Anterior cingulate cortex (tissue), 58 donors: ENCODE measurements at places on chromosomes 3 and 15.

GRCh38 chr15:66631616-66632263 is 65.9 kb upstream of the LCTL start:
- DNase-seq: no peak

- DNase-seq: no peak
Observed at GRCh38 chr3:156033428-156033827, 87.0 kb upstream of the KCNAB1 start.

GRCh38 chr3:115885621-115886020 is 262.3 kb downstream of the GAP43 start:
- DNase-seq: no peak

DNA sequence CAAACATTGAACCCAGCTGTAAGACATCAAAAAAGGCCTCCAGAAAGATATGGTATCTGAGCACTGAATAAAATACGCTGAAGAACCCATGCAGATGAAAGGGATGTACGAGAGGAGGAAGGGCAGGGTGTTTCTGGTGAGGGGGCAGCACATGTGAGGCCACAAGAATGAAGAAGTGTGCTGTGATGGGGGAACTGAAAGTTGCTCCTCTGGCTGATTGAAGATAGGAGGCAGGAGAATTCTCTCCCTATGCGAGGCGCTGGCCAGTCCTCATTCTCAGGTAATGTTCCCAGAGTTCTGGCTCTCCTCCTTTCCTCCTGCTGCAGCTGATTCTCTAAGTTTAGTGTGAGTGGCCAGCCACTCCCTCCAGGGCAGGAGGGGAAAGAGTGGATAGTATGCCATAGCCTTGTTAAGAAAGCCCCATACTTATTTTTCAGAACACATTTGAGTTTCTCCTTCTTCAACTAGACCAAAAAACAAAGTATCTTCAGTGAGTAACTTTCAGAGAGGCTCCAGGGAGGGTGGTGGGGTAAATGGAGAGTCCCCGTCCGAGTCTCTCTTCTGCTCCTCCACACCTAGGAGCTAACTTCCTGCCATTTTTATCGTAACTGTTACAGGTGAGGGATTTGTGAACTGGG is 26.9 kb upstream of the MYO1E start:
- no peak for DNase-seq

- no peak for DNase-seq
Observed at GRCh38 chr3:74842649-74843048, 228.2 kb upstream of the CNTN3 start.

DNA sequence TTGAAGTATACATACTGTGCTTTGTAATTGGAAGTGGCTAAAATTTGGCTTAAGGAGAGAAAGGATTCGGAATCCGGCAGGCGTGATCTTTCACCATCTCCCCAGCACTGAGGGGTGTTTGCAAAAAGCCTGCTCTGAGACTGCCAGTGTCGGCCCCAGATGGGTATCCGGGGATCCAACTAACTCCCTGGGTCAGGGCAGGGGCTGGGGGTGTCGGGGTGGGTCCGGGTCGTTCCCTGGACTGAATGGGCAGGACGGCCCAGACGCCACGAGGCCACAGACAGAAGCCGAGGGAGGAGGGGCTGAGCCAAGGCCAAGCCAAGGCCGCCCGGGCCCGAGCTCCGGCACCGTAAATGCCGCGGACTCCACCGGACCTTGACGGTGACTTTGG is 349 bp downstream of the PPIB start:
- DNase-seq: no peak

GRCh38 chr3:190722181-190722905 is 140.2 kb downstream of the GMNC start:
- DNase-seq: no peak

DNA sequence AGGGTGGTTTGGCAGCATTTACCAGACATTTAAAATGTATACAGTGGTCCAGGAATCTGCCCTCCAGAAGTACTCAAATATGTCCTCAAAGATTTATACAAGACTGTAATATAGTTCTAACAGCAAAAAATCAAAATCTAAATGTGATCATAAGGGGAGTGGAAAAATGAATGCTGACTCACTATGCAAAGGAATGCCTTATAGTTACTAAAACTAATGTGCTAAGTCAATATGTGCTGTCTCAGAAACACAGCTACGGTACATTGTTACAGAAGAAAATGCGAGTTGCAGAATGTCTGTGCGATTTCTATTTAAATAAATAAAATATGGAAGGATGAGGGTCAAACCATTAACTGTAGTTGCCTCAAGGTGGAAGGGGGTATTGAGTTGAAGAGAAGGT is 230.1 kb upstream of the UBE2E1 start:
- DNase-seq: no peak

- no peak for DNase-seq
Observed at GRCh38 chr3:189531271-189531670, 99.9 kb upstream of the TP63 start.

GRCh38 chr15:81291916-81292522 is 31.9 kb downstream of the STARD5 start:
- no peak for DNase-seq

- no peak for DNase-seq
Observed at GRCh38 chr3:59451800-59452746, 402.2 kb upstream of the CFAP20DC start.

DNA sequence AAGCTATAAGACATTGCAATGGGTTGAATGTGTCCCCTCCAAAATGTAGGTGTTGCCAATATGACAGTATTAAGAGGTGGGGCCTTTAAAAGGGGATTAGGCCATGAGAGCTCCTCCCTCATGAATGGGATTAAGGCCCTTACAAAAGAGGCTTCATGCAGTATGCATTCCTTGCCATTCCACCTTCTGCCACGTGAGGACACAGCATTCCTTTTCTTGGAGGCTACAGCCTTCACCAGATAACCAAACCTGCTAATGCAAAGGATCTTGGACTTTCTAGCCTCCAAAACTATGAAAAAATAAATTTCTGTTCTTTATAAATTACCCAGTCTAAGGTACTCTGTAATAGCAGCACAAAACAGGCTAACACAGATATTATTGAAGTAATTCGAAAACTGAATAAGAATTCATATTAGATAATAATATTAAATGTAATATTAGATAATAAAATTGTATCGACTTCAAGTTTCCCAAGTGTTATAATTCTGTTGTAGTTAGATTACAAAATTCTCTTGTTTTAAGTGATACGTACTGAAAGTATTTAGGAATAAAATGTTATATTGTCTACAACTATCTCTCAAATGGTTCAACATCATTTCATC is 29.4 kb upstream of the ATP8B4 start:
- DNase-seq: no peak

- DNase-seq: no peak
Observed at GRCh38 chr3:193389335-193389734, 10.8 kb upstream of the ATP13A5 start.

GRCh38 chr3:124383846-124384466 is 346.3 kb upstream of the UMPS start:
- DNase-seq: no peak

- DNase-seq: no peak
Observed at GRCh38 chr15:55736756-55737155, 6.2 kb downstream of the PRTG start.

DNA sequence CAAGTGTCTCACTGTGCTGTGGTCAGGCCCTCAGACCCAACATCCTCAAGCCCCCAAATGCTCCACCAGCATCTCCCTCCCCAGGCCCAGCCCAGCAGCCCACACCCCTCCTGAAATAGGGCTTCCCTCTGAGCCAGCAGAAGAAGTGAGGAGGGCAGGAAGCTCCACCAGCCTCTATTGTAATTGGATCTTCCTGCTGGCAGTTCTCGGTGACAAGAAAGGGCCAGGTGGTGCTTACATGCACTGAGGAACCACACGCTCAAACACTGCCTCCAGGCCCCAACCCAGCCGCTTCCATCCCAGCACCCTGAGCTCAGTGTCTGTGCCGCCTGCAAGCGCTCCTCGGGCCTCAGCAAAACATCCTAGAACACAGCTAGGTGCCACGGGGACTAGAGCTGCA is 96.7 kb downstream of the ATP10A start:
- no peak for DNase-seq

- no peak for DNase-seq
Observed at GRCh38 chr15:57403566-57404325, 27.4 kb downstream of the CGNL1 start.

- no peak for DNase-seq
Observed at GRCh38 chr15:27846722-27847395, 252.3 kb downstream of the OCA2 start.

- no peak for DNase-seq
Observed at GRCh38 chr3:78912259-78912658, 855.5 kb downstream of the ROBO1 start.

DNA sequence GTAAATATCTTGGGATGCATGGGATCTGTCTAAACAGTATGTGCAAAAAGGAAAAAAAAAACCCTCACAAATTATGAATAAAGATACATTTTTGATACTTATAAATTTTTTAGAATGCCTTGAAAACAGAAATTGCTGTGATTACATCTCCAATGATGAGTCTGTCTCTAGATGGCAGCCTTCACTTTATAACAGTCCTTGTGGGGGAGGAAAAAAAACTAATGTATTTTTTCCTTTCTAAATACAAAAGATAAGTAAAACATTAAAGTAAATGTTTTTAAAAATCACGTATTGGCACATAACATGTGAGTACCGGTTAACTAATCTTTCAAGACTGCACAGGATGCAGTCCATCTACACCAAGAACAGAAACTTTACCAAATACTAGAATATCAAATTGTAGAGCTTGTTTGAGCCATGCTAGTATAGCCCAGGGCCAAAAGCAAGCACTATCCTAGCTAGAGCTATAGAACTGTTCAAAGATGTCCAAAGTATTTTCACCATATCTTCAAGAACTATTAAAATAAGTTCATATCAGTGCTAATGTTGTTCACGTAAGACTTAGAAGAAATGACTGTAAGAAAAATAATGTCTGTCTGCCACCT is 206.4 kb downstream of the STAG1 start:
- DNase-seq: no peak

DNA sequence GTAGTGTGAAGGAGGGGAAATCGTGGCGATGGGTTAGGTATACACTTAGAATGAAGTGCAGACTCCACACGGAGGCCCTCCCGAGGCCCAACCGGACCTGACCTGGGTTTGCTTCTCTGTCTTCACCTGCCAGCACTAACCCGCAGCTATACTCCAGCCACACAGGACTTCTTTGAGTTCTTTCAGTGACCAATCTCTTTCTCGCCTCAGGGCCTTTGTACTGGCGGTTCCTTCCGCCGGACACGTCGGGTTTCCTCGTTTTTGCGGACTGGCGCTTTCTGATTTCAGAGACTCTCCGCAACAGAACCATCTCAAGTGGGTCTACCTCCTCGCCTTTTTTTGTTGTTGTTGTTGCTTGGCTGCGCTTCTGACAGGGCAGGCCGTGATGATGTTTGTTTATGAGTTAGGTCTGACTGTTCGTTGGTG is at the start of gene NEIL1:
Gene NEIL1 (plus strand): TSS at position 244 of the 426 bp plus-strand sequence. CDS start 1,867 bp downstream, outside the sequence.
- no peak for DNase-seq

DNA sequence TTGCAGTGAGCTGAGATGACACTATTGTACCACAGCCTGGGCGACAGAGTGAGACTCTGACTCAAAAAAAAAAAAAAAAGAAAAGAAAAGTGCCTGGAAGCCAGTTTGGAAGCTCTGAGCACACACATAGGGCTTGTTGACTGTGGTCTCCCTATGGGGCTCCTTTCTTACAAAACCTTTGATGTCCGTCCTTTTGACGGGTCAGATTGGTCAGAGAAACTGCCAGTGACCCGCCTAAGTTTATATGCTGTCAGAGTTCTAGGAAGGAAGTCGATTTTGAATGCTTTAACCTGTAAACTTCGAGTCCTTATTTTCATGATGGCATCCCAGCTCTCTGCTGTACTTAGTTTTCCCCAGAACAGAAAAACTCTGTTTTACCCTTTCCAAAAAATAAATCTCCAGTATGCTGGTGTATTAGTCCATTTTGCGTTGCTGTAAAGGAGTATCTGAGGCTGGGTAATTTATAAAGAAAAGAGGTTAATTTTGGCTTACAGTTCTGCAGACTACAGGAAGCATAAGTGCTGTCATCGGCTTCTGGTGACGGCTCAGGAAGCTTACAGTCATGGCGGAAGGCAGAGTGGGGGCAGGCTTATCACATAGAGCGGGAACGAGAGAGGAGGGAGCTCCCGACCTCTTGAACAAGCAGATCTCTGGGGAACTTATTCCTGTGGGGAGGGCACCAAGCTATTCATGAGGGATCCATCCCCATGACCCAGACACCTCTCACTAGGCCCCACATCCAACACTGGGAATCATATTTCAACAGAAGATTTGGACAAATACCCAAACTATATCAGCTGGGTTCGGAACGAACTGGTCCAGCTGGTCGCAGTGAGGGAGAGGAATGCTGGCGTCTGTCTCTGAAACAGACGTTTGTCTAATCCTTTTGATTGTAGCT is 72.3 kb downstream of the LMLN start:
- DNase-seq: no peak

GRCh38 chr15:51706291-51706690 is 25.0 kb downstream of the SCG3 start:
- no peak for DNase-seq

DNA sequence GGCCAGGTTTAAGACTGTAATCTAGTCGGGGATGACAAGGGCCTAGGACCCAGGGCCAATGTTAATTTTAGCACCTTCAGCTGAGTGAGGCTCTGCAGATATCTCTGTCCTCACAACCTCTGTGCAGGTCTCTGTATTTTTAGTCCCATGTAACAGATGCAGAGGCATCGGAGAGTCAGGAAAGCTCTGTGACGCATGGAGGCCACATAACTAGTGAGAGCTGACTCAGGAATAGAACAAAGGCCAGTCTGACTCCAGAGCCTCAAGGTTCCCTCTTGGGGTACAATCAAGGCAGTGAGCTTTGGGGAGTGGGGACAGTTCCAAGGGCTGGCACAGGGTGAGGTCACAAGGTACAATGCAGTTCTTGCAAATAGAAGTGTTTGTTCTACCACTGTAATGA is 31.0 kb downstream of the FSTL1 start:
- no peak for DNase-seq

DNA sequence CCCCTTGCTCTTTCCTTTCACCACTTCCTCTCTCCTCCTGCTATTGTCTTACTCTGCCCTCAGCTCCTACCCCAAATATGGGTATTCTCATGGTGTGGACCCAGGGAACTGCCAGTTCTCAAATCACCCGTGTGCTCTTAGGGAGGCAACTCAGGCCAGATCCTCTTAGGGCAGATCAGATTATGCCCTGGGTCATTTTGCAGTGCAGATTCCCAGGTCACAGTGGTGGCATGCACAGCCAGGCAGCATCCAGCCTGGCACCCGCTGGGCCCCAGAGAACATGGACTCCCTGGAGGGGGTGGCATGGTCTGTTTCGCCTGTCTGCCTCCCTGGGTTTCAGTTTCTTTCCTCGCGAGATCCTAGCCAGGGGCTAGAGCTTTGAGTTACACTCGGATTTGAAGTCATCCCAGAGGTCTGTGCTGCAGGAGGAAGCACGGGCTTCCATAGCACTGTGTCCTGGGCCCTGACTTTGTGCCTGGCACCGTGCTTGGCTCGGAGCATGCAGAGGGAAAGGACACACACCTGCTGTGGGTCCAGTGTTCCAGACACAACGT is 96.1 kb downstream of the TOP2B start:
- DNase-seq: no peak

- no peak for DNase-seq
Observed at GRCh38 chr3:108103886-108104797, 13.3 kb upstream of the CD47 start.

DNA sequence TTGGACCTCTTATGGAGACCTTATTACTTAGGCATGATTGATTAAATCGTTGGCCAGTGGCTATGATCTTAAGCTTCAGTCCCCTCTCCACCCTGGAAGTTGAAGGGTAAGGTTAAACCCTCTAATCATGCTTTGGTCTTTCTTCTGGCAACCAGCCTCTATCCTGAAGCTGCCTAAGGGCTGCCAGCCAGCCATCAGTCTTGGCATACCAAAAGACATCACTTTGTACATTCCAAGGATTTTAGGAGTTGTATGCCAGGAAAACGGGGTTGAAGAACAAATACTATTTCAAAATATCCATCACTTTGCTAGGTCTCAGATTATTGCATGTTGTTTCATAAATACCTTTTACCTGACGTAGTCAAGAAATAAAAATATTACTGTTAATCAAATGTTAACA is 28.9 kb downstream of the UBE2E2 start:
- no peak for DNase-seq
